ENCODE measurements at places on chromosomes 3 and 15.

DNA sequence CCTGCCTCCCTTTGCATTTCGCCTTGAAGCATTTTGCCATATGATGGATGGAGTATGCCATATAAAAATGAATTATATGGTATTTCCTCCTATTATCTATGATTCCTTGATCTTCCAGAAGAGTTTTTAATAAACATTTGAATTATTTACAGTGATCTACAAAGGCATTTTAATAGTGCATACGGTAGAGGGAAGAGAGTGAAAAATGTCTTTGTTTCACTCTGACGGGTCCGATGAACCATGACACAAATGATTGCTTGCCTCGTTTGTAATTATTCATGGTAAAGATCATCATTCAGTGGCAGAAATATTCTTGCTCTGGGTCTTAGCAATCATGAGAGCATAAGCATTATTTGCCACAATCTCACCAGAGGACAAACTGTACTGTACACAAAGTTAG lies 1010.9 kb downstream of the NTRK3 start:
- no peak for DNase-seq

GRCh38 chr3:30469133-30469532 lies 137.3 kb upstream of the TGFBR2 start:
- no peak for DNase-seq

DNA sequence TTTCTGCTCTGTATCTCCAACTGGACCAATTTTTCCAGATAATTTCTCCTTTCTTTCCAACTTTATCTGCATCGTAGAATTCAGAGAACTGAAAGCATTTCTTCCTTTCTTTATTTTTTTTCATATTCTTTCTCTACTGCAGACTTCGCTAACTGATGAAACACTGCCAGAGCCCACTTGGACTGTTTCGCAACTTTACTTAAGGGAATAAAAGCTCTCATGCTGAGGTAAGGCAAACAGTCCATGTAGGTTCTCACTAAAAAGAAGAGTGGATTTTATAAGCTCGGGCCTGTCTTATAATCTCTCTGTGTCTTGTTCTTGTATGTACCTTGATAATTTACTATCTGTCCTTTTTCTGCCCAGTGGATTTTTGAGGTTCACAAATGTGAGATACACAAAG lies 163.5 kb downstream of the CNTN4 start:
- no peak for DNase-seq

GRCh38 chr3:194973366-194974000 lies 287.8 kb downstream of the FAM43A start:
- DNase-seq = no peak

DNA sequence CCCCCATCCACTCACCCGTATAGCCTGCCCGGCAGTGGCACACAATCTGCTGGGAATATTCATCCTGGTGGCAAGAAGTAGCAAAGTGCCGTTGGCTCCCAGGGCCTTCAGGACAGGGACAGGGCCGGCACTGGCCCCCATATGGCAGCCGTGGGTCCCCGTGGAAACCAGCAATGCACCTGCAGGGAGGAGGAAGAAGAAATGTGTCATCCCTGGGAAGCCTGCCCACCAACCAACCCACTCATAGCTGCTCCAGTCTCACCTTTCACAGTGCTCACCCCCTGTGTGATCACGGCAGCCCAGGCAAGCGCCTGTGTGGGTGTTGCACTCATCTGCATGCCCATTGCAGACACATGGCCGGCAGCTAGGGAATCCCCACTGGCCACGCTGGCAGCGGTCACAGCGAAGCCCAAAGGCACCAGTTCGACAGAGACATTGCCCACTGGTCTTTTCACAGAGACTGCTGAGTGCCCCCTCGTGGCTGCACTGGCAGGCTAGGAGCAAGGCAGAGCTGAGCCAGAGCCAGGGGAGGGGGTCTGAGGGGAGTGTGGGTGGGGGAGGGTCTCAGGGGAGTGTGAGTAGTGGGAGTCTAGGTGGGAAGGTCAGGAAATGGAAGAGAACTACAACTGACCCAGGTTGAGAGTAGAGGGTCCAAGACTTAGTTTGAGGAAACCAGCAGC lies 4.5 kb upstream of the USP19 start:
- DNase-seq = no peak

- no peak for DNase-seq
These were observed 4.8 kb upstream of the DAPK2 start for GRCh38 chr15:64051093-64051402.

DNA sequence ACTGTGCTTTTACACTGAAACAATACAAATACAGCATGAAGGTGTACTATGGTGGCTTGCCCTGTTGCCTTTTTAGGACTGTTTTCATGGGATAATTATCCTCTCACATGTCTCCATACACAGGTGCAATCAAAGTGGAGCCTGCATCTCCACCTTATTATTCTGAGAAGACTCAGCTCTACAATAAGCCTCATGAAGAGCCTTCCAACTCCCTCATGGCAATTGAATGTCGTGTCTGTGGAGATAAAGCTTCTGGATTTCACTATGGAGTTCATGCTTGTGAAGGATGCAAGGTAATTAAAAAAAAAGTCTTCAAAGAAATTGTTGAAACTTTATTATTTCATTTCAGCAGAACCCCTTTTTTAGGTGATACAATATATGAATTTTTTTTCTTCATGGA lies 92.3 kb downstream of the PPARG start:
- DNase-seq = no peak

DNA sequence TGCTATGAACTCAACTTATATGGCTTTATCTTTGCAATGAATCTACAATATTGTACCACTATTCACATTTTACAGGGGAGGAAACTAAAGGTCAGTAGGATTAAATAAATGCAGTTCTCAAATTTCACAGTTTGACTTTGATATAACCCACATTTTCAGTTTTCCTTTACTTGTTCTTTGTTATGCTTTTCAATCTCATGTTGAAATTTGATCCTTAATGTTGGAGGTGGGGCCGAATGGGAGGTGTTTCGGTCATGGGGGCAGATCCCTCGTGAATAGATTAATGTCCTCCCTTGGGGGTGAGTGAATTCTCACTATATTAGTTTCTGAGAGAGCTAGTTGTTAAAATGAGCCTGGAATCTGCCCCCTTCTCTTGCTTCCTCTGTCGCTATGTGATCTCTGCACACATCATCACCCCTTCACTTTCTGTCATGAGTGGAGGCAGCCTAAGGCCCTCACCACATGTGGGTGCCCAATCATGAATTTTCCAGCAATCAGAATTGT lies 44.7 kb downstream of the CD200 start:
- DNase-seq = no peak

DNA sequence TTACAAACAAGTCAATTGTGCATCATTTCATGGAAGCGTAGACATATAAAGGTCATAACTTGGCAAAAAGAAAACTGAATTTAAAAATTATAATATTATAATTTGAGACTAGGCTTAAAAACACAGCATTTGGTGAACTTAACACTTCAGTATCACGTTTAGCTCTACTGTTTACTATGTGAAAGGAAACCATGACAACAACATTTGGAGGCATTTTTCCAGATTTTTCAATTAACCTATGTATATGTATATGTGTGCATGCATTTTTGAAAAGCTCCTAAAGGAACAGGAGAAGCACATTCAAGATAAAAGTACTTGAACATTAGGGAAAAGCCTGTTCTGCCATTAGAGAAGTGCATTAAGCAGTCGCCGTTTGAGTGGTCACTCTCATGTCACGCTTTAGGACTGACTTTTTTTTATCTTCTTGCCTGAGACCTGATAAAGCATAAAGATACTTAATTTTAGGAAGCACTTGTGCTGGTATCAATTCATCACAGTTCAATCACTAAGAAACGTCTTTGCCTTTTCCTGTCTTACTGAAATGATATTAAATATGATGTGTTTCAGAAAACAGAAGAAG lies 156.0 kb downstream of the NAALADL2 start:
- no peak for DNase-seq

DNA sequence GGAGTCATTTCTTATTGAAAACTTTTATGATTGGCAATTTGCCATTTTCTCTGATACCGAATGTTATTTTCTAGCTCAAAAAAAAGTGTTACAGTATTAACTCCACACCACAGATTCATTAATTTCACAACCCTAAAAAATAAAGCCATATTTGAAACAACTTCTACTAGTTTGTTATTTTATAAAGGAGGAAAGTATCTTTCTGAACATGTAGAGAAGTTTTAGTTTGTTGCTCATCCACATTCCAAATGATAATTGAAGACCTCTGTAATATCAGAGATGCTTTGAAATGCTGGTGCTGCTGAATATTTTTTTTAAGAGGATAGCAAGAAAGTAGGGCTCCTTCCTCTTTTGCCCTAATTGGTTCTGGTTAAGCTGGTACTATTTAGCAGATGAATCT lies 1.9 kb downstream of the VGLL3 start:
- DNase-seq = no peak

GRCh38 chr15:69578787-69579583 lies 126.4 kb downstream of the RPLP1 start:
- no peak for DNase-seq

- peak; percentile 50 for DNase-seq
These were observed 1.3 kb downstream of the SLC7A14 start for GRCh38 chr3:170584585-170585007.

DNA sequence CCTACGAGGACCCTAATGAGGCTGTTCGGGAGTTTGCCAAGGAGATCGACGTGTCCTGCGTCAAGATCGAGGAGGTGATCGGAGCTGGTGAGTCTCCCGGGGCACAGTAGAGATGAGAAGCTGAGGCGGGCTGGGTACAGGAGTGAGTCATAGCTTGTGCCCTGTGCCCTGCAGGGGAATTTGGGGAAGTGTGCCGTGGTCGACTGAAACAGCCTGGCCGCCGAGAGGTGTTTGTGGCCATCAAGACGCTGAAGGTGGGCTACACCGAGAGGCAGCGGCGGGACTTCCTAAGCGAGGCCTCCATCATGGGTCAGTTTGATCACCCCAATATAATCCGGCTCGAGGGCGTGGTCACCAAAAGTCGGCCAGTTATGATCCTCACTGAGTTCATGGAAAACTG lies 17.9 kb downstream of the EPHB3 start:
- DNase-seq = no peak

DNA sequence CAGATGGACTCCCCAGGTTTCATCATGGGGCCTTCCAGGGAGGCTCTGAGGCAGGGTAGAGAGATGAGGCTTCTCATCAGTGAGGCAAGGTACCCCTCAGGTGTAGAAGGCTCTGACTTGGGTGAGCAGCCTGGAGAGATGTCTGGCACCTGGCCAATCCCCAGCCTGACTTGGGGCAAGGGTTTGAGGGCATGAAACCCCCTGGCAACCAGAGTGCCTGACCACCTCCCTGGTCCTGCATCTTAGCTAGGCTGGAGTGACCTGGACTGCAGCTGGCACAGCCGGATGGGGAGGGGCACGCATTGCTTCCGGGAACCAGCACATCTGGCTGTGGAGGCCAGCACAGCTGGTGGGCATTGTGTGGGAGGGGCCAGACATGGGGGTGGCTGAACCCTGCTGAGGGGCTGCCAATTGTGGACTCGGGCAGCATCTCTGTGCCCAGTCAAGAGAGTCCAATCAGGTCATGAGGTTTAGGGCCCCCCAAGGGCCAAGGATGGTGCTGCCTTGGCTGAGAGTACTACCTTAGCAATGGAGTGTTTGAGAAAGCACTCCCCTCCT lies 1.9 kb downstream of the ZBTB47 start:
- no peak for DNase-seq

GRCh38 chr15:59174835-59175831 lies 31.5 kb upstream of the LDHAL6B start:
- peak; percentile 3 for DNase-seq

DNA sequence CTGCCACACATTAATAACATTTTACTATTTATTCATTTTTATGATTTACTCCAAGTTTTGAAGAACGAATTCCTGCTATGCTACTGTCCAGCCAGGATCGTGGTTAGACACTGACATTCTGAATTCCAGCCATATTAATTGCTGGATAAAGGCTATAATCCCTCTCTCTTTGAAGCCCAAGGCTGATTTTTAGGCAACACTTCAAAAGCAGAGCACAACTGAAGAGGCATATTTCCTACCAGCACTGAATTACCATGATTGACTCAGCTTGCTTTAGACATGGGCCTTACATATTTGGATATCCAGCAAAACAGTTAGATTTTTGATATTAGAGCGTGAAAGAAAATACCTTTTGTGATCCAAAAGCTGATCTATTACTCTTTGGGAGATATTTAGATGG lies 205.0 kb downstream of the ZIC1 start:
- no peak for DNase-seq

GRCh38 chr3:167288737-167289136 lies 91.4 kb downstream of the ZBBX start:
- no peak for DNase-seq

- no peak for DNase-seq
These were observed 112.7 kb downstream of the NFKBIZ start for GRCh38 chr3:101962055-101962454.

DNA sequence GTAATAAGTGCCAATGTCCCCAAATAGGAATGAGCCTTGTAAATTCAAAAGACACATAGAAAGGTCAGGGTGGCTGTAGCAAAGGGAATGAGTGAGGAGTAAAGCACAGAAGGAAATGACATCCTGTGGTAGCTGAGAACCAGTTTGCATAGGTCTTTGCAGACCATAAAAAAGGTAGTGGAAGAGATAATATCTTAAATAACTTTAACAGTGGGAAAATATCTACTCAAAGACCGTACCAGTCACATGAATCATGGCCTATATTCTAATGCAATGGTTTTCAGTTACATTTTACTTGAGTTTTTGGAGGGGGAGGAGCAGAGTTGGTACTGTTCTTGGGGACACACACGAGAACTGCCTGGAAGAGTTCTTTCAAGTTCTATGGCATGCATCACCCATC lies 297.3 kb upstream of the ADAMTS9 start:
- DNase-seq = no peak

DNA sequence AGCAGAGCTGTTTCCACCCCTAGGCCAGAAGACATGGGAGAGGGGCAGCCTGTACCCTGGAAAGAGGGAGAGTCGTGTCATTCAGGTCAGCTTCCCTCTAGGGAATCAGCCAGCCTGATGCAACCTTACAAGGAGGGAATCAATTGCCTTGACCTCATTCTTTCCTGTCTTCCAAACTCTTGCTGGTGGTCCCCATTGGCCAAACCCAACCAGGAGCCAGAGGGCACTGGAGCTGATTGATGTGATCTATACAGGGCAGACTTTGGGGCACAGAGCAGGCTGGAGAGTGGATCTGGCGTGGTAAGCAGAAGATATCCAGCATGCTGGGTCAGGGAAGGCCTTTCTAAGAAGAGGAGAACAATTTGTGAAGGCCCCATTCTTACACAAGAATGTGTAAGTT lies 19.1 kb upstream of the MAGEF1 start:
- DNase-seq = no peak
